ENCODE measurements at places on chromosomes 11 and 22. TPM values are rescaled to one million over a fixed set of nuclear protein-coding genes. Genes with fewer than 3 reads are reported as not detected.

The ISX gene
- total RNA-seq, result not detected

DNA sequence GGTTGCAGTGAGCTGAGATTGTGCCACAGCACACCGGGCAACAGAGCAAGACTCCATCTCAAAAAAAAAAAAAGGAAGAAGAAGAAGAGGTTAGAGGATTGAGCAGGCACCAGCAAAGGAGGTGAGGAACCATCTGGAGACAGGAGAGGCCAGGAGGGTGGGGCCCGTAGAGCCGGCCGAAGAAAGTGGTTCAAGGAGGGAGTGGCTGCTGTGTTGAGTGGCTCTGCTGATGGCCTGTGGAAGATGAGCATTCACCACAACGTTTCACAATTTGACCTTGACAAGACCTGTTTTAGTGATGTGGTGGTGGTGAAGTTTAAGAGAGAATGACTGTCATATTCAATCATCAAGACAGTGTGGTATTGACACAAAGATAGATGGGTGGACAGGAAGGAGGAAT lies 6.8 kb upstream of the CTSD start:
- H3K4me3 ChIP-seq, result no peak overlapping the region
- H3K36me3 ChIP-seq, result no peaks in the 10 kb centered on the region
- H3K27ac ChIP-seq, result no peak overlapping the region

DNA sequence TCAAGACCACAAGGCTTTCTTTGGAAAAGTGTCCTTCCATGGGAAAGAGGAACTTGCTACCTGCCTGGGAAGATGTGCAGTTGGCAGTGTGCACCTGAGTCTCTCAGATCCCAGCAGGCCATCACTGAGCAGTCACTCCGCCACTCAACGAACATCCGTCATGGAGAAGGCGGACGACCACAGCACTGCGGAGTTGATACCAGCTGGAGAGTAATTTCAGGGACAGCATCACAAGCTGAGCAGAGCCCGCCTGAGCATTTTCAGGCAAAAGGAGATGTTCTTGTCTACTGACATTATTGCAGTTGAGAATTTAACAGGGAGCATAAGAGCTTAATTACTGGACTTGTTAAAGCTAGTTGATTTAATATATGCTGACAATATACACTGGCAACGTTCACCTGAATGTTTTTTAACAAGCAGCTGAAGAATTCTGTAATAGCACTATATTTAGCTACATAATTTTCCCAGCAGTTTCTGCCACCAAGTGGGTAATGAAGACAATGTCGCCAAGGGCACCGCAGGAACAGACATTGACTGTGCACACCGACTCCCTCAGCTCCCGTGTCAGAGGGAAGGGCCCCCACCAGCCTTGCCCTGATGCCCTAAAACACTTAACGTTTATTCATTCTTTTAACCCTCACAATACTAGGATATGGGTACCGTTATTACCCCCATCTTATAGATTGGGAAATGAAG lies 52.4 kb upstream of the ARFGAP3 start:
- DNase-seq, result no peak
- H3K27ac ChIP-seq, result no peak overlapping the region
- H3K4me3 ChIP-seq, result no peak overlapping the region

- H3K4me1 ChIP-seq, result peaks cover 12% of the 10 kb centered on the region
- H3K36me3 ChIP-seq, result no peaks in the 10 kb centered on the region
- DNase-seq, result no peak
- no peaks in the 10 kb centered on the region for H3K27me3 ChIP-seq
- H3K27ac ChIP-seq, result no peak overlapping the region
These were observed 35.5 kb downstream of the POLR3H start for GRCh38 chr22:41508770-41509170.
